ENCODE measurements at places on chromosomes 11 and 22. TPM values are rescaled to one million over a fixed set of nuclear protein-coding genes. Genes with fewer than 3 reads are reported as not detected.

GPR83 gene
- total RNA-seq: not detected

SLC1A2 gene
- total RNA-seq: 0.27 TPM

DESI1 gene
- 18.3 TPM for total RNA-seq

DNA sequence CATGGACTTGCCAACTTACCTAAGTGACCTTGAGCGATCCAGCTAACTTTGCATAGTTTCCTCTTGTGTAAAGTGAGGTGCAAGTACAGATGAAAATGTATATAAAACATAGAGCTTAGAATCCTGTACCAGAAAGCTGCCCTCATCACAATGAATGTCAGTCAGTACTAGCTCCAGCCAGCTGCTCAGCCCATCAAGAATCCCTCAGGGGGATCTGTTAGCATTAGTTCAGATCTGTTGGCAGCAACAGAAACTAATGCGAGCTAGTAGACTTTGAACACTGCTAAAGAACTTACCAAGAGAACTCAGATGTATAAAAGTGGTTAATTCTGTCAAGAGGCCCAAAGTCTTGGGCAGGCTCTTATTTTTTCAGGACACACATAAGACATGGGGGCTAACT lies 6.3 kb upstream of the C11orf91 start:
- no peak for DNase-seq

DNA sequence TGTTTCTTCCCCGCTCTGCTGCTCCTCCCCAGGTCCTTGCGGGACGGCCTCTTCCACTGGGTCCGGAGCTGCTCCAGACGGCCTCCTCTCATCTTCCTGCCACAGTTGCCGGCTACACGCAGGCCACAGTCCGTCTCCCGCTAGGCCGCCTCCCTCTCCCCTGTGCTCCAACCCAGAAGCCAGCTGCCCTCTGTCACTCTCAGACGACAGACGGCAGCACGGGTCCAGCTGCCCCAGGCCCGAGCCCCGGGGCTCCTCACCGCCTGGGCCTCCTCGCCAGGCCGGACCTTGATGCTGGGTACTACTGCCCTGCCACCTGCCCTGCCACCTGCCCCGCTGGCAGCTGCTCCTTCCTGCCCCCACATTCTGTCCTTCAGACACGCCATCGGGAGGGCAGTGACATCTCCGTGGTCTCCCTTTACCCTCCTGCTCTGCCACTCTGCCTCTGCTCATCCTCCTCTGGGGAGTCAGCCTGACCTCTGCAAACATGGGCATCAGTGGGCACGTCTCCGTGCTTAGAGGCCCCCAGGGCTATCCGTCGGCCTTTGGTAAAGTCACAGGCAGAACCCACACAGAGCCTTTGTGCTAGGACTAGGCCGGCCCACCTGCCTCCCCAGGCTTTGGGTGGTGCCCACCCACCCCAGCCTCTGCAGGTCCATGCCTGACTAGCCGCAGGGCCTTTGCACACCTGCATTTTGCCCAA lies 43.1 kb upstream of the TH start:
- DNase-seq: no peak

DNA sequence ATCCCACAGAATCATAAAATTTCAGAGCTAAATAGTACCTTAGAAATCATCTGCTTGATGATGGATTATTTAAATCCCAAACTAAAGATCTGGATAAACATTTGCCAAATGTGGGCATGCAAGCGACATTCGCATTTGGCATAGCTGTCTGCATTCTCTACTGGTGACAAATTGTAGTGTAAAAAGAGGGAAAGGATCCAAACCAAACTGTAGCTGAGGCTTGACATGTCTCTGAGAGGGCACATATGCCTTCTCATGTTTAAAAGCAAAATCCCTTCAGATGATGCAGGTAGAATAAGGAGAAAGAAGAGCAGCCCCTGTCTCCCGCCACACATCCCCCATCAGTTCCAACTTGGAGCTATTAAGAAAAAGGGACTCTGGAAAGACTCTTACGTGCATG lies 257.5 kb upstream of the MTNR1B start:
- DNase-seq: no peak

Measured in transverse colon (tissue), 4 donors.